Activated CD8-positive, alpha-beta T cell treated with anti-CD3 and anti-CD28 coated beads, Interleukin-2, amount 10 ng/mL, durations not matched to agents 7 days and 5 days (primary cell): ENCODE measurements at places on chromosomes 12 and 14.

GRCh38 chr14:87170179-87170578 lies 822.8 kb downstream of the GALC start:
- DNase-seq, result no peak

DNA sequence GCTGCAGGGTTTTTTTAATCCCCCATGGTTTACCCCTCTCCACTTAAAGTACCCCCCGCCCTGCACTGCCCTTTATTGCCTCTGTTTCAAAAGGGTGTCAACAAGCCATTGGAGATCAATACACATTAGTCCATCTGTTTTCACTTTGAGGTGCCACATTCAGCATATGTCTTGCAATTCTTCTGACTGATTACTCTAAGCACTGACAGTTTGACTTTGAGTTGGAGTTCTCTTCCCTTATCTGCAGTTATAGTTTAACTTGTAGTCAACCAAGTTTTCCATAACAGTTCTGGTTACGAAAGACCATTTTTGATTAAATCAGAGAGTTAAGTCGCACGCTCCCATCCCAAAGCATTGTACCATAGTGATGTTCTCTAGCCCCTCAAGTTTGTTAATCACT lies 260.8 kb upstream of the TBX3 start:
- DNase-seq, result no peak

DNA sequence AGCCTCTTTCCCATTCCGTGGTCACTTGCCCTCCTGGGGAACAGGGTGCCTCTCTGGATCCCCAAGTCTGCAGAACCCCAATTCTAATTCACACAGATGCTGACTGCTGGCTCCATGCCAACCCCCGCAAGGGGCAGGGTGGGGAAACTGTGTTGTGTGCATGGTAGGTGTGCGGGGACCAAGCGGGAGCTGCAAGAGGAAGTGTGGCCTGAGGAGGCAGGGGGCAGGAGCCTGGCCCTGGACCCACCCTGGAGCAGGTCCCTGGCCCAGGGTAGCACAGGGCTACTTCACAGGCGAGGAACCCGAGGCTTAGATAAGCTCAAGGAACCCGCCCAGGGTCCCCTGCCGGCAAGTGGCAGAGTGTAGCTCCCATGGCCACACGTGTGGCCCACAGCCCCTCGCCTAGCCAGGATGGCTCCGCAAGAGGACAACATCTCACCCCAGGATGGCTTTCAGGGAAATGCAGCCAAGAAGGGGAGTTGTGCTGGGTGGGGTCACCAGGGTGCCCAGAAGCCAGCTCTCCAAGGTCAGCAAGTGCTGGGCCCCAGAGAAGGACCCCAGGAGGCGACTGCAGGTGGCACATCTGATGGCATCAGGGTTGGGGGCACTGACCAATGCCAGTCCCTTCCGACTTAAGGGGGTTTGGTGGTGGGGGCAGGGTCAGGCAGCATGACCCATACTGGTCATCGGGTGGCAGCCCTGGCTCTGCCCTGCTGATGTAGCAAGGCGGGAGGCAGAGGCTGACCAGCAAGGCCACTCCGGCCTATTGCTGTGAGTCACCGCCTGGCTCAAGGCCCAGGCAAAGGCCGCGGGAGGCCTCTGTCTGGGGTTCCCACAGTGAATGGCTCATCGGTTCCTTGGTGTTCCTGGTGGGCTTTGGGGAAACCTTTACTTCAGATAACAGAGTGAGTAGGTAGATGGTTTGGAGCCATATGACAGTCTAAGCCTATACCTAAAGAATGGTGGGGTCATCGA lies 37.3 kb upstream of the EML1 start:
- no peak for DNase-seq

DNA sequence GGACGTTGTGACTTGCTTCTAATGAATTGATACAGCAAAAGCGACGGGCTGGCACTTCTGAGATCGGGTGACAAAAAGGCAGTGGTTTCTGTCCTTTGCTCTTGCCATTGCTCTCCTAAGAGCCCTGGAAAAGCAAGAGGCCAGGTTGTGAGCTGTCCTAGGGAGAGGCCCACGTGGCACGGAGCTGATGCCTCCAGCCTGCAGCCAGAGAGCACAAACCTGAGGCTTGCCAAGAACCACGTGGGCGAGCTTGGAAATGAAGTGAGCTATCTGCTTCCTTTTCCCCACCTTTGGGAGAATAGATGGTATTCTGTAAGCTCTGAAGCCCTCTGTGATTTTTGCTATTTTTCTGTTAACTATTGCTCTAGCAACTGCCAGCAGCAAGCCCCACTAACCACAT lies 26.4 kb upstream of the NOS1 start:
- no peak for DNase-seq

GRCh38 chr12:6097411-6097810 lies 27.1 kb downstream of the VWF start:
- no peak for DNase-seq
